HuH-7 (cell line): ENCODE measurements at places on chromosomes 11 and 22.

- DNase-seq: no peak
Observed at GRCh38 chr11:1771273-1771672, 7.5 kb upstream of the CTSD start.

- no peak for DNase-seq
Observed at GRCh38 chr11:114049050-114049449, 10.5 kb upstream of the ZBTB16 start.

DNA sequence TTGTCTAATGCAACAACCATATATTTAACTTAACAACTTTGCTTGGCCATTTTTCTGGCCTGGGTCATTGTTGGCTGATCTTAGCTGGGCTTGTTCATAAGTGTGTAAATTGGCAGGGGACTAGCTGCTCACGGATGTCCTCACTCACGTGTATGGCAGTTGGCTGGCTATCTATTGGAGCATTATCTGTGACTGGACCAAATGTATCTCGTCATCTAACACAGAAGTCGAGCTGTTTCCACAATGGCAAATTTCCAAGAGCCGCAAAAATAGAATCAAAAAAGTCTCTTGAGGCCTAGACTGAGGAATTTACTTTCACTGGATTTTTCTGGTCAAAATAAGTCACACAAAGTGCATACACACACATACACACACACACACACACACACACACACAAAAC, 893.3 kb downstream of the FAM181B start:
- DNase-seq: no peak

- DNase-seq: no peak
Observed at GRCh38 chr11:128503245-128503991, 83.9 kb downstream of the ETS1 start.

GRCh38 chr11:26626346-26626745, 54.3 kb upstream of the MUC15 start:
- DNase-seq: no peak

GRCh38 chr22:37982938-37983859, 1.2 kb downstream of the SOX10 start:
- no peak for DNase-seq

DNA sequence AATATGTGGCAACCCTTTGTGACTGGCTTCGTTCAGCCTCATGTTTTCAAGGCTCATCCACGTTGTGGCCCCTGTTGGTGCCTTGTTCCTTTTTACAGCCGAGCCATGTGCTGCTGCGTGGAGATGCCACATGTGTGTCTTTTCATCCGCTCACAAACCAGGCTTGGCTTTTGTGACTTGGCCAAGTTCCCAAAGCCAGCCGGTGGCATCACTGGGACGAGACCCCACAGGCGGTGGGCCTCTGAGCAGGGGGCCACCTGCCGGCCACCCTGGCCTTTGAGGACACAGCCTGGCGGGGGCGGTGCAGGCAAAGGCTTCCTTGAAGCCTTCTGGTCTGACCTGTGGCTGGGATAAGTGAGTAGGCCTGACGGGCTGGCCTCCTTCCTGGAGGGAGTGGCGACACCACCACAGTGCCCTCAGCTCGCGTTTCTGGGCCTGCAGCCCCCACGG, 10.5 kb downstream of the GRK2 start:
- no peak for DNase-seq

GRCh38 chr11:40140560-40140959, 1318.9 kb downstream of the LRRC4C start:
- no peak for DNase-seq

- DNase-seq: no peak
Observed at GRCh38 chr11:109668973-109669634, 247.1 kb downstream of the C11orf87 start.

DNA sequence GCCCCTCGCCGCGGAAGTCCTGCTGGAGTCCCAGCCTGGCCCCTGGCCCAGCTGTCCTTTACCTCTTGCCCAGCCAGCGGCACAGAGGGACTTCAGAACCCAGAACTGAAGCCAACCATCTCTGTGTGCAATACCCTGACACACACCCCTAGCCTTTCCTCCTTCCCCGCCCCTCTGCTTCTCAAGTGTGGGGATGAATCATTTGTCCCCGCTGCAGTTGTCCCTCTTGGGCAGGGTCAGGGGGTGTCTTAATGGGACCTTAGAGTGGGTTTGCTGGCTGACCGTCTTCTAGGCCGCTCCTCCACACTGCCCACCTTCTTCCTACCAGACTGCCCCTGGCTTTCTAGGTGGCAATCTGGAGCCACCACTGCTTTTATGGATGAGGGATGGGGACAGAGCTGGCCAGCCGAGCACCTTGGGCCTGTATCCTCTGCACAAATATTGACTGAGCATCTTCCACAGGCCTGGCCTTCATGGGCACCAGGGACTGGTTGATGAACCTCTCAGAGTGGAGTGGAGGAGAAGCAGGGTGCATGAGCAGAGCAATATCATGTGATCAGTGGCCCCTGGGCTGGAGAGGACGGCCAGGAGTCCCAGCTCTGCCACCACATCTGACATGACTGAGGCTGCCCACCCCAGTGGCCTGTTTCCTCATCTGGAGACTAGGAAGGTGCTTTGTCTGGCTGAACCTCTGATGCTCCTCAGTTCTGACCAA, 668 bp upstream of the CHST1 start:
- DNase-seq: no peak

DNA sequence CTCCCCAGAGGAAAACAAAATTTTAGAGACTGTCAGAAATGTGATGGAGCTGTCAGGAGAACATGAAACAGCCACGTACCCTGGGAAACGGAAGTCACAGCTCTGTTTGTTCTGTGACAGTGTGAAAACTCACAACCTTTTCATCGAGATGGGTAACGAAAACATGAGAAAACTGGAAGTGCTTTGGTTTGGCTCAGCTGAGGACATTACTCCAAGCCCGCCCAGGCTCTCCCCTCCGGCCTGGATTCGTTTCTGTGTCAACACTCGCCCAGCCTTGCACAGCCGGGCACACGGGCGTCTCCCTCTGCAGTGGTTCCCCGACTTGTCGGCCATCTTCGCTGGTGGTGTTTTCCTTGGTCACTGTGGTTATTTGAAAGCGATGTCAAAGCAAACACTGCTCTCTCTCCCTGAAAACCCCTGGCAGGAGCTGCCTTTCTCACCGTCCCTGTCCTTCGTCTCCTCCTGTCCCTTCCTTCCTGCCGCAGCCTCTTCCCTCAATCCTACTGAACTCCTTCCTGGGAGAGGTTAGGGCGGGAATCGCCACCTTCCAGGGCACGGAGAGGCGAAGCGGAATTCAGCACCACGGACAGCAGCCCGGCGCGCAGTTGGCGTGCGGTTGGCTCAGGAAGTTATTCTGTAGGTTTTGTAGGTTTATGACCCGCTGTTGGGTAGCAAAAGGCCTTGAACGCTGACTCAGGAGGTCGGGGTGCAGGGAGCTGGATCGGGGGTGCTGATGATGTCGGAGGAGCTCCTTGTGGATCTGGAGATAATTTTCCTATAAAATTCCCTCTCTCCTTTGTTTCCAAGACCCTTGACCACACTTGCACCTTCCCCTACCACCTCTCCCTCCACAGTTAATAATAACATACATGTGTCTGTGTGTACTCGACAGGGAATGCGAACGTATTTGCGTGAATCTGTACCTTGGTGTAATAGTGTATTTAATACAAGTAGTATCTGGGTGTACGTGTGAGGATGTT, 13.1 kb upstream of the RPS19BP1 start:
- DNase-seq: peak; percentile 69

DNA sequence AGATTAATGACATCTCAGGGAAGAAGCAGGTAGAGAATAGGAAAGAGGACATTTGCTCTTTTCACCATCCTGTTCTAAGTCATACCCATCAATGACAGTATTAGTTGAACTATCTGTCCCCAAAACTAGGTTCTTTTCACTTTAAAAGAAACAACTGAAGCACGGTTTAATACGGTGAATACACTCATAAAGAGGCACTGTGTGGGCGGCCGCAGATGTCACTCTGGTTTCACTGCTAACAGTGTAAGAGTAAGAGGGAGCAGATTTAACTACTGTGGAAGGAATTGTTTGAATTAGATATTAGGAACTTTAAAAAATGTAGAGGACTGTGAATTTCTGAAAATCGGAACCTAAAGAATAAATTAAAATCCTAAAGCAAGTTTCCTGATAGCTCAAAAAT, 49.5 kb downstream of the VSIG10L2 start:
- no peak for DNase-seq

DNA sequence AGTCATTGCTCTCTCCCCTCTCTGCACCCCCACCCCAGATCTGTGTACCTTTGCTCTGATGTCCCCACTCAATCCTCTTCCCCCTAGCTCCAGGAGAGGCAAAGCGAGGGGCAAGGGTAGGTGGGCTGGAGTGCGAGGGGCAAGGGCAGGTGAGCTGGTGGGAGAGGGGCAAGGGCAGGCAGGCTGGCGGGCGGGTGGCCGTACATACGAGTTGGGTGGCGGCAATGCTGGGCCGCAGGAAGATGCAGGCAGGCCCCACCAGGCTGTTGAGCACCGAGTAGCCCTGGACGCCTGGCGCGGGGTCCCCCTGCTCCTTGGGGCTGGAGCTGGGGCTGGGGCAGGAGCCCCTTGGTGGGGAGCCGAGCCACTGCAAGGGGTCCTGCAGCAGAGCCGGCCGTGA, 908 bp downstream of the CABP2 start:
- no peak for DNase-seq

- peak; percentile 65 for DNase-seq
Observed at GRCh38 chr11:113796663-113797259, 17.2 kb downstream of the CLDN25 start.

- no peak for DNase-seq
Observed at GRCh38 chr22:37411655-37412054, 15.6 kb downstream of the ELFN2 start.

GRCh38 chr22:20479612-20480196, 15.9 kb downstream of the KLHL22 start:
- no peak for DNase-seq

DNA sequence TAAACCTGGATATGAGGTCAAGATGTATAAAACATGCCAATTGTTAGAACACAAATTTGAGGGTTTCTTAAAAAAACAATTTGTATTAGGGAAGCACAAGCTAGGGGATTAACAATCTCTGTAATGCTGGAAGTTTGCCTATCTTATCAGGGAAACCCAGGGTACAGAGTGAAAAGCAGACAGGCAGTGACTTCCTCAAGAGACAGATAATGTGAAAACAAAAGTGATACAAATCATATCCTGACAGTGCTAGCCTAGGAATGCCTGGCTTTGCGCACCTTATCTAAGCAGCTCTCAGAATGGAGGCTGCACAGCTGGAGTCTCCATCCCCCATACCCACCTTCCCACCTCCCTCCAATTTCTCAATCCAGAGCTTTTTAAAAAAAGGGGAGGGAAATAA, 22.5 kb upstream of the RBX1 start:
- no peak for DNase-seq

DNA sequence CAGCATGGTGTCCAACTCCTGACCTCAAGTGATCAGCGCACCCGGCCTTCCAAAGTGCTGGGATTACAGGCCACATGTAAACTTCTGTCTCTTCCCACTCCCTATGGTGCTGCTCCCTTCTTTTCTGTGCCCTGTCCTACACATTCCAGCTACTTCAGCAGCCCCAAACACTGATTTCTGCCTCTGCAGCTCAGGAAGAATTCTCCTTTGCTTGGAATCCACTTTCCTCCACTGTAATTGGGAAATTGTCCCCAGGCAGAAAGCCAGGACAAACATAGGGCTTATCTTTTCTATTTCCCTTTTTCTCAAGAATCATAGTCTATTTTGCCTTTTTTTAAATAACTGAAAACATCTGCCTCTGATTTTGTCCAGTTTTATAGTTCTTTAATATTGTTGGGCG, 21.3 kb upstream of the DRG1 start:
- no peak for DNase-seq

- DNase-seq: peak; percentile 4
Observed at GRCh38 chr11:130209128-130209932, 49.7 kb downstream of the ST14 start.

- DNase-seq: peak; percentile 6
Observed at GRCh38 chr11:79393362-79394043, 47.3 kb downstream of the TENM4 start.

GRCh38 chr11:70734379-70734778, 336.1 kb downstream of the CTTN start:
- no peak for DNase-seq

- DNase-seq: no peak
Observed at GRCh38 chr11:61024938-61025820, 53.7 kb downstream of the CD6 start.

DNA sequence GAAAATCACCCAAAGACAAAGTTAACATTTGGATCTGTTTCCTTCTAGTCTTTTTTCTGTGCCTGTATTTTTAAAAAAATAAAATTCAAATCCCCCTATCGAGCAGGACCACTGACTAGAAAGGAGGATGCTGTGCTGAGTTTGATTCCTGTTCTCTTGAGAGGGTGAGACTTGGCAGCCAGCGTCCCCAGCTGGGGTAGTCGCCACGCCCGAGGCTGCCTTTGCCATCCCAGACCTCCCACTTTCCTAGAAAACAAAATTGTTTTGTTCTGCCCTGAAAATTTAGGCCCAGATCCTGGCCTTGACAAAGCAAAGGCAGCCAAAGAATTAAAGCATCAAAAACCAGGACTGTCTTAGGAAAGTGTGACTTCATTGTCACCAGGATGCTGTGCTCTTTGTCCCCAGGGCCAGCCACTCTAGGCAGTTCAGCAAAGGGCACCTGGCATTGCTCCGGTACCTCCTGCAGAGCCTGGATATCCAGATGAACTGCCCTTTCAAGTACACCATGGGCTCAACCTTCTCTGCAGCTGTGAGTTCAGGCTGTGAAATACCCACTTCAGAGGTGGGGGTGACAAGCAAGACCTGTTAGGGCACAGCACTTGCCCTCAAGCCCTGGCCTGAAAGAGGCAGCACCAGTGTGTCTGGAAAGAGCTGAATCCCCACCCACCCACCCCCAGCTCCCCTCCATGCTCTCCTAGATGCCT, 44.6 kb downstream of the KCNQ1OT1 start:
- no peak for DNase-seq

DNA sequence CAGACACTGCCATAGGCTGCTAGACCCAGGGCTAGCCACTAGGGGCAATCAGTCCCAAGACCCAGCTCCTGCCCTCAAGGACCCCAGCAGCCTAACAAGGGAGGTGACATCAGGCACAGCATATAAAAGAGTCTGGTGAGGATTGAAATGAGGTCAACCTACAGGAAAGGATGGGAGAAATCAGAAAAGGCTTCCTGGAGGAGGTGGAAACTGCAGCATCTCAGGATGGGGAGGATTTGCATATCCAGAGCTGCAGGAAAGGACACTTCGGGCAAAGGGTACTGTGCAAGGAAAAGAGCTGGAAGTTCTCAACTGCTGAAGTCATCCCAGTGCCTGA, 2.9 kb upstream of the ARFGAP2 start:
- DNase-seq: peak; percentile 89

GRCh38 chr11:1832211-1832919, 2.4 kb upstream of the SYT8 start:
- peak; percentile 95 for DNase-seq

GRCh38 chr22:22366537-22366936, 122.0 kb downstream of the VPREB1 start:
- DNase-seq: no peak

GRCh38 chr22:25880524-25880923, 138.5 kb downstream of the MYO18B start:
- DNase-seq: peak; percentile 21

GRCh38 chr11:72069787-72070251, 10.5 kb downstream of the NUMA1 start:
- DNase-seq: no peak

- DNase-seq: peak; percentile 100
Observed at GRCh38 chr11:61129639-61130523, 27.6 kb downstream of the CD5 start.

- no peak for DNase-seq
Observed at GRCh38 chr22:30985561-30986208, 16.6 kb downstream of the TUG1 start.
